ENCODE measurements at places on chromosomes 16 and 17. TPM values are rescaled to one million over a fixed set of nuclear protein-coding genes. Genes with fewer than 3 reads are reported as not detected.

RPL19 gene
- total RNA-seq: 3,028 TPM

MPP3 gene
- total RNA-seq: 8.9 TPM

CAVIN1 gene
- 67.8 TPM for total RNA-seq

CCDC57 gene
- total RNA-seq: 22.1 TPM

CD300C gene
- 0.42 TPM for total RNA-seq

TAT gene
- not detected for total RNA-seq

AMZ2 gene
- total RNA-seq: 13.7 TPM

CDC6 gene
- total RNA-seq: 13.5 TPM

SOX8 gene
- total RNA-seq: 0.19 TPM

PGAP3 gene
- 19.3 TPM for total RNA-seq

CBLN1 gene
- 0.38 TPM for total RNA-seq

Measured in esophagus squamous epithelium (tissue), 5 donors.